ENCODE measurements at places on chromosomes 2 and 18.

DNA sequence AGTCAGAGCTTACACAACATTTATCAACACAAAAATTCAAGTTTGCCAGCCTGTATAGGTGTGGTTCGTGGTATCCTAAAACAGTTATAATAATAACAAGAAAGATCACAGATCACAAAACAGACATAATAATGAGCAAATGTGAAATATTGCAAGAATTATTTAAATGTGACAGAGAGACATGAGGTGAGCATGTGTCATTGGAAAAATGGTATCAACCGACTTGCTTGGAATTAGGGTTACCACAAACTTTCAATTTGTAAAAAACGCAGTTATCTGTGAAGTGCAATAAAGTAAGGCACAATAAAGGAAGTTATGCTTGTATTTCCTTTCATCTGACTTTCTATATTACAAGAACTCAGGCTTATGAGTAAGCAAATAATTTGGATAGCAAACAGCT, 116.8 kb downstream of the IKZF2 start:
- DNase-seq, result no peak

DNA sequence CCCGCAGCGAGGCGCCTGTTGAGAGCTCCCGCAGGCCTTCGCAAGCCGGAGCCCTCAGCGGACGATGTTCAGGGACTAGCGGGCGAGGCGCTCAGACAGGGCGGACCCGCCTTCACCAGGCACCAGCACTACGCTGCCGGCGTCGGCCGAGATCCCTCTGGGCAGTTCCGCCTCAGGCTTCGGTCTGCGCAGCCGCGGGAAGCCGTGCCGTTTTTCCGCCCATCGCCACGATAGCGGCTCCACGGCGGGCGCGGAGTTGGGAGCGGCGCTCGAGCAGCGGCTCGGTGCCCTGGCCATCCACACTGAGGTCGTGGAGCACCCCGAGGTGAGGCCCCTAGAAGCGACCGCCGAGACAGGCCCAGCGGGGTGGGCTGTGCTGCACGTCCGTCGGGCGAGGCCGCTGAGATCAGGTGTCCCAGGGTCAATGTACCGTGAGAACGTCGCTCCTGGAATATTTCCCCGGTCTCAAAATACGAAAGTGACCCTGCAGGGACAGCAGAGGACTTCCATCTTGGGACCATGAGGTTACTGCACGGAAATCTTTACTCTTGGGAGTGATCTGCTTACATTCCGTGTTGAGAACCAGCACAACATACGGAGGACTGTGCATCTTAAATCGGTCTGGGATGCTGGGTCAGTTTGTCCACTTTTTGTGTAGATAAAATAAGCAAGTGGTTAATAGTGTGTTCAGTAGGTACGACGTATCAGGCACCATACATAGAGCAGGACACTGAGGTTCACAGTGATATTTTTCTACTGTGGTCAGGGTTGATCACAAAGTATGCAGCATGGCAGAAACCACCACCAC, 13.3 kb upstream of the MTIF2 start:
- DNase-seq, result peak; percentile 81

DNA sequence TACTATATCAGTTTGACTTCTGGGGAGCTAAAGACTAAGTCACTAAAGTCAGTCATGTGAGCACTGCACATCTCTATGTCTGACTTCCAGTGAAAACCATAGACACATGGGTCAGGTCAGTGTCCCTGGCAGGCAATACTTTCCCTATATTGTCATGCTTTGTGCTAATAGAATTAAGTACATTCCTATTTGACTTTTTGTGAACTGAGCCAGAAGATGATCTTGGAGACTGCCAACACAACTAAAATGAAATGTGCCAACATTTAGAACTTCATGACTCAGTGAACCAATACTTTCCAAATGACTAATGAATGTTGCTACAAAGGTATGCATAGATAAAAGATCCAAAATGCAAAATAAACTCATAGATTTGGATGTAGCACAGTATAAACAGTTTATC, 820.8 kb upstream of the FAM98A start:
- no peak for DNase-seq

GRCh38 chr2:178282075-178282815, 87.9 kb downstream of the OSBPL6 start:
- no peak for DNase-seq

All from activated T-helper 9 cell treated with anti-CD3 and anti-CD28 coated beads, Interleukin-2, amount 50 U/mL, for 16 hours (primary cell).